GM18507 (cell line): ENCODE measurements at places on chromosomes 6 and 20.

DNA sequence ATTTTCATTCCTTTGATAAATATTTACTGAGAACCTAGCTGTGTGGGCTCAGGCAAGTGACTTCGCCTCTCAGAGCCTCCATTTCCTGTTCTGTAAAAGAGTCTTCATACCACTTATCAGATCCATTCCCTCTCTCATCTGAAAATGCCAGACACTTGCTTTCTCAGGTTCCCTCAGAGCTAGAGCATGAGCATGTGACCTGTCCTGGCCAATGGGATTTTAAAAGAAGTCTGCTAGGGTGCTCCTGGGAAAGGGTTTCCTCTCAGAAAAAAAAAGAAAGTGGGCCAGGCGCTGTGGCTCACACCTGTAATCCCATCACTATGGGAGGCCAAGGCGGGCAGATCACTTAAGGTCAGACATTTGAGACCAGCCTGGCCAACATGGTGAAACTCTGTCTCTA is 5.3 kb downstream of the KCNB1 start:
- DNase-seq: no peak

DNA sequence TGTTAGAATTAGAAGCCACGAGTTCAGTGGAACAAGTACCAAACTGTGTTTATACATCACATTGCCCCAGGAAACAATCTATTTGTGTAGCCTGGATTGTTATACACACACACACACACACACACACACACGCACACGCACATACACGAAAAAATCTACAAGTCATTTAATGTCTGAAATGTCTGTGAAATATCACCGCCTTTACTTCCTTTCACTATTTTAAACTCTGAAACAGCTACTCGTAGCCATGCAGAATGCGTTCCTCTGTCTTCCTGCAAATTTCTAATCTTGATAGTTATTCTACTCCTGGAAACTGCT is 84.4 kb upstream of the SCAF8 start:
- DNase-seq: no peak

- DNase-seq: no peak
Measured at GRCh38 chr20:13338999-13339411, 117.9 kb downstream of the ISM1 start.

- no peak for DNase-seq
Measured at GRCh38 chr6:34871853-34872252, 16.0 kb downstream of the TAF11 start.

DNA sequence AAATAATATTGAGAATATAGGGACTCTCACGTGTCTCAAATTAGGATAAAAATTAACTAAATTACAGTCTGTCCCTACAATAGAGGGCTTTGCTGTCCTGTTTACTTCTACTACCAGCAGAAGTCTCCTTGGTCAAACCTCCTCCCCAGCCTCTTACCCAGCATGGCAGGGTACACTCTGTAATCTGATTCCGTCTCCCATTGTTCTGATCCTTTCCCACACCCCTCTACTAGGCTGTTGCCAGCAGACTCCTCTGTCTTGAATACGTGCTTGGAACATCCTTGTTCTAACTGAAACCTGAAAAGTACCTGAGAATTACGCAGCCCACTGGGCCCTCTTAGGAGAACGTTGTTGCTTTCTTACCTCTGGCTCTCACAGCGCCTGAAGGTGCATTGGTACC is 112.2 kb upstream of the PREP start:
- no peak for DNase-seq

DNA sequence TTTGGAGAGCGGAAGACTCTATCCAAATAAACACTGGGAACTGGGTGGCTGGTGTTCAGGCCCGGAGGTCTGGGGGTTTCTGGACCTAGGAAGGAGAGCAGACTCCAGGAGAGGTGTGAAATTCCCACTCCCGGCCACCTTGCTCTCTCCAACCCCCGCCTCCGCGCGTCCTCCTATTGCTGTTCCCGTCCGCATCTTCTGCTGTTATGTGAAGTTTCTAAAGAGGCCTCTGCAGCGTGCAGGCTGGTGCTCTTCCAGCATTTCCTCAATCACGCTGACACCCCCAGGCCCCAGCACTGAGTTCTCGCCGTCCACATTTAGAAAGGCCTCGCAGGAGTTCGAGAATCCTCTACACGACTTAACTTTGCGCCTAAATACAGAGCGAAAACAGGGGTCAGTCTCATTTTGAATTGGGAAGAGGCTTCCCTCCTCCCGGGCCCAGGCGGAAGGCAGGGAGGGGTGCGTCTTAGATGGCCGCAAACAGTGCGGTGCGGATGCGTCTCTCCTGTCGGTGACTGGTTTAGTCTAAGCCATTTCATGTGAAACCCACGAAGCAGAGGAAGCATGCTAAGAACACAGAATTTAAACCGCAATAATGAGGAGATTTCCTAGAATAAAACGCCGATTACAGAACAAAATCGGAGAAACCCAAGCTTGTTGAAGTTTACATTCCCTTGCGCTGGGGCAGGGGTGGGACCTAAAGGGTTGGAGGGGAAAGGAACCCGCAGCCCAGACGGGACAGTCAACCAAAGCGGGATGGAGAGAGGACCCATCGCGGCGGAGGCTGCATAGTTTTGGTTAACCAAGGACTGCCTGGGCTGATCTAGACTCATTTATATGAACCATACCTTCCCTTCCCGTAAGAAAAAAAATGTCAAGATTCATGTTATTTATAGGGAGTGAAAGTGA is 4.0 kb upstream of the FOXF2 start:
- no peak for DNase-seq

DNA sequence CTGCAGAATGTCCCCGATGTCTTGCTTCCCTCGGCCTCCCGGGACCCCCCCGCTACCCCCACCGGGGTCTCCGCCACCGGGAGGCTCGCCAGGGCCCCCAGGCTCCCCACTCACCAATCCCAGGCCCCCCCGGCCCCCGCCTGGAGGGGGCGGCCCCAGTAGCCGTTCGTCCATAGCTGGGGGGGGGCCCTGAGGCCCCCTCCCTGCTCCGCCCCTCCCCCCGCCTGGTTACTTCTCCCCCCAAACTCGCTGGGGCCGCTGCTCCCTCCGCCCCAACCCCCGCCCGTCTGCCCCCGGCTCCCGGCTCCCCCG is 304 bp downstream of the PBX2 start:
- no peak for DNase-seq

DNA sequence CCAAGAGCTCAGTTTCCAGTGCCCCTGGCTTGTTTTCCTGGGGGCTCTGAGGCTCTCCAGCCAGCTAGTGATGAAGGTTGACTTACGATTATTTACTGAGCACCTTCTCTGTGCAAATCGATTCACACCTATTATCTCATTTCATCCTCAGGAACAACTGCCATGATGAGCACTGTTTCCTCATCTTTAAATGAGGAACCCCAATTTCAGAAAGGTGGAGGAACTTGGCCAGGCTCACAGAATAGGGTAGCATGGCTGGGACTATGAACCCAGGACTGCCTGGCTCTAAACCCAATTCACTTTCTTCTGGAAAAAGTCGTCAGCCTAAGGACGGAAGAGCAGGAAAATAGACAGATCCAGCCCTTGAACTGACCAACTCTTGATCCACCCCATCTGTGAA is 3.5 kb upstream of the BPI start:
- DNase-seq: no peak

DNA sequence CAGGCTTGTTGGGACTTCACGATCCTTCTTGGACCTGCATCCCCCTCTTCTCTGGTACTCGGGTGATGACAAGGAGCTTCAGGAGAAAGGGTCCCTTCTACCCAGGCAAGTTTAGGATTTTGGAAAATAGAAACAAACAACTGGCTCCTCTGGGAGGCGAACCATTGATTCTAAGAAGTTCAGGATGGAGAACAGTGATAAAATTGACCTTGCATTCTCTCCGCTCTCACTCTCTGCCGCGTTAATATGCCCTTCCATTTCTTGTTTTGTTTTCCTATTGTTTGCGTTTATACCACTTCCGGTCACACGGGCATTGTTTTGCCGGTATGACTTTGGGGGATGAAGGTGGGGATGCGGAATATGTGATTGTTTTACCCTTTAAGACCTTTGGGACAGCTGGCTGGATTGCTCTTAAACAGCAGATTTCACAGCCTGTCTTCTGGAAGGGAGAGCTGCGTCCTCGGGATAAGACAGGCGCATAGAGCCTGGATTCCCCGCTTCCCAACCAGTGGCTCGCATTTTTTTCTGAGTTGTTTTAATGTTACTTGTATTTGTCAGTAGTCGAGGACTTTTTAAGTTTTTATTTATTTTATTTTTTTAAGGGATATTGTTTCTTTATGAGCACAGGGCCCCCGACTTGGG is 144.3 kb upstream of the ZNF184 start:
- DNase-seq: no peak

- no peak for DNase-seq
Measured at GRCh38 chr20:58645412-58645968, 5.6 kb upstream of the STX16 start.

DNA sequence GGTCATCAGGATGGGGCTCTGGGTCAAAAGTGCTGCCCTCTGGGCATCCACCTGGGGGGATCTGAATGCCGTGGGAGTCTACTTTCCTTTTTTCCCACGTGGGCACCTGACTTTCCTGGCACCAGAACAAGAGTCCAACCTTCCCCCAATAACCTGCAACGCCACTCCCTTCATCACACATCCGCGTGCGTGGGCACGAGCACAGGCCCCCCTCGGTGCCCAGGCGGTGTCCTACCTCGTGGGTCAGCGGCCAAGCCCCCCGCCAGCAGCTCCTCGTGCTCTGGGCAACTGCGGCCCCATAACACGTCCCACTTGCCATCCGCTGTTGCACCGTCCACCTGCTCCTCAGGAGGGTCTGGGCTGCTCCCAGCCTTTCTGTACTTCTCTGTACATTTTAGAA is 87.0 kb downstream of the YTHDF1 start:
- no peak for DNase-seq

GRCh38 chr6:122694602-122695001 is 84.4 kb downstream of the PKIB start:
- no peak for DNase-seq

DNA sequence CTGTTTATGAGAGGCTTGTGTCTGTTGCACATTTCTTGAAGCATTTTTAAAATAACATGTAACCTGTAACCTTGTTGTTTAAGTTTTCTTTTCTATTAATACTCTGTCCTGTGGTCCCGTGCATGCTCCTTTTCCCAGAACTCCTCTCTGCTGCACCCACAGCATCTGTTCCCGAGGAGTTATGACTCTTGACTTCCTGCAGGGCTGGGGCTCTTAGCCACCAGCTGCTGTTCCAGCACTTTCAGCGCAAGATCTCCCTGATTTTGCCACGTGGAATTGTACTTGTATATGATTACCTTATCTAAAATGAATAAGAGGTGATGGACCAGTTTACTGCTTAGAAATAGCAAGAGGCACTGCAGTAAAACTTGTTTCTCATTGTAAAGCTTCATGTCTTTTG is 150.6 kb downstream of the QKI start:
- DNase-seq: no peak

- DNase-seq: no peak
Measured at GRCh38 chr20:14418376-14418775, 81.0 kb upstream of the FLRT3 start.

- DNase-seq: no peak
Measured at GRCh38 chr20:46408281-46408731, 1.9 kb upstream of the ELMO2 start.

GRCh38 chr6:90500458-90500857 is 86.4 kb downstream of the MAP3K7 start:
- no peak for DNase-seq

DNA sequence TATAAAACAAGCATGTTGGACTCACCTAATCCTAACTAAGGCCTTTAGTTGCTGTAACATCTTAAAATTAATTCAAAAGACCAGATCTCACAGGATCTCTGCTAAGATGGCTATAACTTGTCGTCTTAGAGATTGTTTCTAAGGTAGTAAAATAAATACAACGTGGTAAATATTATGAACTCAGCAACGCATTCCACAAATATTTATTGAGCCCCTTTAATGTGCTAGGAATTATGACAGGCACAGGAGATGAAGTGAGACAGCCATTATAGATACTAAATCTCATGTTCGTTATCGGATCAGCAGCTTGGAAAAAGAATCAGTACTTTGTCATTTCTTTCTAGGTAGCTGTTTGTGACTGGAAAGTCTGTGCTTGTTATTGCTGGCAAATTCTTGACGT is 20.9 kb upstream of the MCM3 start:
- no peak for DNase-seq

DNA sequence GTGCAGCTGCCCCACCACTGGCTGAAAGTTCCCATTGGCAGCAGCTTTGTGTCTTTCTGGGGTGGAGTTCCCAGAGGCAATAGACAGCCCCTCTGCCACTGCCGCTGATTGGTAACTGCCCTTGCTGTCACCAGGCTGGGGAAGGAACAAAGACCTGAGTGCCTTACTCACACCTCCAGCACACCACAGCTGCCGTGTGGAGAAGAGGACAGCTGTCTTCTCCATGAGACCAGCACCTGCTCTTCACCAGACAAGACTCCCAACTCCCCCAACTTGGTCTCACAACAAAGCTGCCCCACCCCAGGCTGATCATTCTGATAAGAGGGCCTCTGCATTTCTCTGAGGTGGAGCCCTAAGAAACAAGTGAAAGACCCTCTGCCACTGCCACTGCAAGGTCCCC is 39.7 kb upstream of the PTCHD4 start:
- DNase-seq: no peak

GRCh38 chr20:51347831-51348230 is 194.7 kb downstream of the NFATC2 start:
- DNase-seq: no peak

GRCh38 chr6:88141561-88142296 is 24.4 kb downstream of the CNR1 start:
- DNase-seq: no peak

DNA sequence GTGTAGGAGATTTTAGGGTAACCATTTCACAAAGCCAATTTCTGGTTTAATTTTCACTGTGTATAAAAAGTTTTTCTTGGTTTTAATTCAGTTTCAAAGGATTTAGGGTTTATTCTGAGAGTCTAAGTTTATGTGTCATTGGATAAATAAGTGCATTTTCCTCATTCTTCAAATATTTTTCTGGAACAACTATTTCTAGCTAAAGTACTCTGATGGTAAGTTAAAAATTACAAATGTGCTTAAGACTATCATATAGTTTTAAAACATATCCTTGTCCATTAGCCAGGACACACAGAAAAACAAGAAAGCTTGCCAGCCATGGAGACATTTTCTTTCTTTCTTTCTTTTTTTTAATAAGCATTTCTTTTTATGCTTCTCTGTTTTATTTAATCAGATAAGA is 333.0 kb downstream of the RFPL4B start:
- DNase-seq: no peak

GRCh38 chr20:53187392-53188068 is 215.4 kb downstream of the TSHZ2 start:
- DNase-seq: no peak

DNA sequence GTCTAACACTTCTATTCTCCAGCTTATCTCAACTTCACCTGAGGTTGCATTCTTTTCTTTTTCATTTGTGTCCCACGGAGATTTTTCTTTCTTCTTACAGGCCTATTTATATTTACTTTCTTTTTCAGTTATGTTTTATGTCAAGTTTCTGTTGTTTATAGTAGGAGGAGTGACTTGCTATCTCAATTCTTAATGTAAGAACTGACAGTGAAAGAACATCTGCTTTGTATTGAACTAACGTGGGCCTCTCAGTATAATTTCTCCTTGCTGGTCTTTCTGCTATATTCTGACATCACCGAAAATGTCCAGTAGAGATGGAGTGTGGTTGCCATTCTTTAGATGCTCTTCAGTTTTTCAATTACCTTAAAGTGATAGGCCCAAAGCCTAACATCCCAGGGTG is 521.7 kb downstream of the EPM2A start:
- DNase-seq: peak; percentile 1
